ENCODE measurements at places on chromosomes 6 and 20. TPM values are rescaled to one million over a fixed set of nuclear protein-coding genes. Genes with fewer than 3 reads are reported as not detected.

SLC22A2 gene
- not detected for total RNA-seq

C4B gene
- total RNA-seq: 3.1 TPM

GMPR gene
- total RNA-seq: 0.68 TPM

XKR7 gene
- total RNA-seq: not detected

ELOVL4 gene
- 1.6 TPM for total RNA-seq

TMEM151B gene
- total RNA-seq: 0.12 TPM

PLCB4 gene
- not detected for total RNA-seq

FOXS1 gene
- total RNA-seq: not detected

PRSS35 gene
- not detected for total RNA-seq

CD83 gene
- total RNA-seq: 23.0 TPM

RBBP8NL gene
- total RNA-seq: not detected

FAXC gene
- total RNA-seq: not detected

BLOC1S5 gene
- 18.3 TPM for total RNA-seq

AK9 gene
- 2.8 TPM for total RNA-seq

CST5 gene
- not detected for total RNA-seq

EEF1A2 gene
- 1.1 TPM for total RNA-seq

LST1 gene
- total RNA-seq: 15.7 TPM

GJA10 gene
- not detected for total RNA-seq

SAMD10 gene
- 24.5 TPM for total RNA-seq

GDAP1L1 gene
- total RNA-seq: not detected

TFAP2A gene
- total RNA-seq: not detected

CPNE5 gene
- 1.8 TPM for total RNA-seq

TUBB2B gene
- total RNA-seq: not detected

ATAT1 gene
- total RNA-seq: 8.7 TPM

TLDC2 gene
- total RNA-seq: not detected

KHDC1 gene
- total RNA-seq: 4.6 TPM

ADISSP gene
- total RNA-seq: 51.4 TPM

MOCS1 gene
- 0.51 TPM for total RNA-seq

CDH26 gene
- 1.6 TPM for total RNA-seq

EYS gene
- total RNA-seq: not detected

FAM184A gene
- 7.6 TPM for total RNA-seq

REM1 gene
- total RNA-seq: not detected

IL17A gene
- 35.3 TPM for total RNA-seq

SMLR1 gene
- not detected for total RNA-seq

MARCKS gene
- 0.07 TPM for total RNA-seq

C6orf52 gene
- 2.4 TPM for total RNA-seq

MYCT1 gene
- not detected for total RNA-seq

GRIK2 gene
- total RNA-seq: not detected

RSPO3 gene
- total RNA-seq: not detected

PROCR gene
- total RNA-seq: 1.0 TPM

Measured in activated CD4-positive, alpha-beta memory T cell treated with anti-CD3 and anti-CD28 coated beads for 36 hours (primary cell).